Type B pancreatic cell (in vitro differentiated cells): ENCODE measurements at places on chromosomes 4 and X. TPM values are rescaled to one million over a fixed set of nuclear protein-coding genes. Genes with fewer than 3 reads are reported as not detected.

- DNase-seq = no peak
Observed at GRCh38 chr4:153684971-153685371, 891 bp downstream of the TLR2 start.

- DNase-seq = no peak
Observed at GRCh38 chrX:44580466-44580865, 37.8 kb upstream of the FUNDC1 start.

PRSS12 gene
- 14.1 and 23.6 TPM in 2 replicates for total RNA-seq

RBM46 gene
- 0.24 and 0.57 TPM in 2 replicates for total RNA-seq

ADH1A gene
- 6.4 and 22.1 TPM in 2 replicates for total RNA-seq

JCHAIN gene
- not detected in 2 replicates for total RNA-seq
